ENCODE measurements at places on chromosomes 11 and 22.

DNA sequence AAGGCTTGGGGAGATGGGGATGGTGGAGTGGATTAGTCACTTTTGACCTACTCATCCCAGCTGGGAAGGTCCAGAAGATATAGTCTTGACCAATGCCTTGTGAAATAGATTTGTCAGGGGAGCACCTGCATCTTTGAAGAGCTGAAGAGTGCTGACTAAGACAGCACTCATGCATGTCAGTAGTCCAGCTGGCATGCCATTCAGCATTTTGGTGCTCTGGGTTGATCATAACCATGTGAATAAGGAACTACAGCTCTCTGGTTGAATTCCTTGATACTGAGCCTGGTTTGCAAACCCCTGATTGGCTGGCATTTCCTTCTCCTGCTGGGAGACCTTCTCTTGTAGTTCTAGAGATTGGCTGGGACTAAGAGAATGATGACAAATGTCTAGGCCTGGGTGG lies 106.8 kb upstream of the ALX4 start:
- no peak for DNase-seq

- no peak for DNase-seq
These were observed 75.7 kb upstream of the B3GAT1 start for GRCh38 chr11:134487696-134488095.

DNA sequence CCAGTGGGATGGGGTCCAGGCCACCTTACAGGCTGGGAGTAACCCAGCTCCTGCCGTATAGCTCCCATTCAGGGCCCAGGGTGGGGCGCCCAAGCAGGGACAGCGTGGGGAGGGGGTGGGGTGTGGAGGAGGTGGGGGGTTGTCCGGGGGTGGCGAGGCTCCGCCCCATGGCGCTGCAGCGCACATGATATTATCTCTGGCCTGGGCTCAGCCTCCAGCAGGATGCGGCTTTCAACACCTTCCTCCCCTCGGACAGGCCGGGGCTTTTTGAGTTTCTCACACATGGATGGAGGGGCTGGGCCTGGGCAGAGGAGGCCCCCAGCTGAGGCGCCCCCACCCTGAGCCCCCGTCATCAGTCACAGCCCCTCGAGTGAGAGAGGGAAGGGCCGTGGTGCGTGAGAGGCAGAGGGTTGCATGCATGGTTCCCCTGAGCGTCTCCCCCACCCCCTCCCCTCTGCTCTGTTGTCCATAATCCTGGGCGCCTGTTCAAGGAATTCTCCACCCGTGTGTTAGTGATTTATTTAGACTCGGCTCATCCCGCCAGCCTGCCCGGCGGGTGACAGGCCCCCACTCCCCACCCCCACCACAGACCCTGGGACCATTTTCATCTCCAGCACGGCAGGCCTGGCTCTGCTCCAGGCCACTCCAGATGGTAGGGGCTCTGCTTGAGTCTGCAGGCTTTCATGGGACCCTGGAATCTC lies 44.9 kb downstream of the WNT11 start:
- DNase-seq: no peak

DNA sequence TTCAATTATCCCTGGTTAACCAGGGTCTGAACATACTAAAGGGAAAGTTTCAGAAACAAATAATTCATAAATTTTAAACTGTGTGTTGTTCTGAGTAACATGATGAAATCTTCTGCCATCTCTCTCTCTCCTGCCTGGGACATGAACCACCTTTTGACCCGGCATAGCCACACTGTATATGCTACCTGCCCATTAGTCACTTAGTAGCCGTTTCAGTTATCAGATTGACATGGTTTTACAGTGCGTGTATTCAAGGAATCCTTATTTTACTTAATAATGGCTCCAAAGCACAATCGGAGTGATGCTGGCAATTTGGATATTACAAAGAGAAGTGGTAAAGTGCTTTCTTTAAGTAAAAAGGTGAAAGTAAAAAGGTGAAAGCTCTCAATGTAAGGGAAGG lies 227.1 kb upstream of the CCDC179 start:
- no peak for DNase-seq

DNA sequence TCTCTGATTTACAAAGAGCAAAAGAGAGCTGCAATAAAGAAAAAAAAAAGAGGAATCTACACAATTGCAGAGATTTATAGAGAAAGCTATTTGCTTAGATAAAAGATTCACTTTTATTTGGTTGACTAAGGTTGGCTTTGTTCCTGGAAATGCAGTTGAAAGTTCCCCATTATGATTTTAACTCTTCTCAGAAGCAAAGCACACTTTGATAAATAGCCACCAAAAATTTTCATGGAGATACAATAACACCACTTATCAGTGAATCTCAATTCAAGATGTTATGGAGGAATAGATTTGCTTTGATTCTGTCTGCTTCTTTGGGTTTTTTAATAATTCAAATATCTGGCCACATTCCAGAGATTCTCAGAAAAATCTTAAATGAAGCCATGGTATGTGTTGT lies 88.5 kb upstream of the ANO3 start:
- no peak for DNase-seq

DNA sequence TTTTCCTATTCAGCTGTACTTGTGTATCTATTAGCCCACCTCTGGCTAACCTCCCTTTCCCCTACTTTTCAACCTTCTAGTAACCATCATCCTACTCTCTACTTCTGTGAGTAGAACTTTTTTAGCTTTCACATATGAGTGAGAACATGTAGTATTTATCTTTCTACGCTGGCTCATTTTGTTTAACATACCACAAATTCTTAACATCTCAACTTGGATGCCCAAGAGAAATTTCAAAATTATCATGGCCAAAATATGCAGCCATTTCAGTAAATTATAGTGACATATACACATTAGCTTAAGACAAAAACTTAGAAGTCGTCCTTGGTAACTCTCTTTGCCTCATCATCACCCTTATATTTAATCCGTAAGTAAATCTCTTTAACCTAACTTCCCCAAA lies 34.7 kb downstream of the LUZP2 start:
- no peak for DNase-seq

DNA sequence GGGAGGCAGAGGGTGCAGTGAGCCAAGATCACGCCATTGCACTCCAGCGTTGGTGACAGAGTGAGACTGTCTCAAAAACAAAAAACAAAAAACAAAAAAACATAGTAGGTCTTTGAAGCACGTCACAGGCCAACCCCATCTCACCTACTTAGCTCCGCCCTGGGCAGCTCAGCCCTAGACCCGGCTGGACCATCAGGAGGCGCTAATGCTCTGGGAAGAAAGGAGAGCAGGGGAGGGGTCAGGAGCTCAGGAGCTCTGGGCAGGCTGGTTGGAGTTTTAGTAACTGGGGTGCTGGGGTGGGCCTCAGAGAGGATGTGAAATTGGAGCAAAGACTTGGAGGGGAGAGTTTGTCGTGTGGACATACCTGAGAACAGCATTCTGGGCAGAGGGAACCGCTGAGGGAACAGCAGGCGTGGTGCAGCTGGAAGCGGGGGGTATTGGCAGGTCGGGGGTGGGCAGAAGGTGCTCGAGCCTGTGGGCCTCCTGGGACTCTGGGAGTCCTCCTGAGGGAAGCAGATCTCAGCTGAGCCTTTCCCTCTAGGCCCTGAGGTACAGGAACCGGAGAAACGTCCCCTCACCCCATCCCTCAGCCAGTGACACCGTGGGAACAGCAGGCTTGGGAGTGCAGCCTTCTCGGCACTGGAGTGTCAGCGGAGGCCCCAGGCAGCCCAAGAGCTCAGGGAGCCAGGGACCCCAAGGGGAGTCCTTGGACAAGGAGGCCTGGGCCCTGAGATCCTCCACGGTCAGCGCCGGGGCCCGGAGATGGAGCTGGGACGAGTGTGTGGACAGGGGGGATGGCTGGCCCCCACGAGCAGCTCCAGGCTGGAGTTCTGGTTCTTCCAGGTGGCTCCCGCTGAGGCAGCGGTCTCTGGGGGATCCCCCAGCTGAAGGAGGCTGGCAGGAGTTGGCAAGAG lies 2.2 kb upstream of the RPS6KA4 start:
- DNase-seq: no peak

DNA sequence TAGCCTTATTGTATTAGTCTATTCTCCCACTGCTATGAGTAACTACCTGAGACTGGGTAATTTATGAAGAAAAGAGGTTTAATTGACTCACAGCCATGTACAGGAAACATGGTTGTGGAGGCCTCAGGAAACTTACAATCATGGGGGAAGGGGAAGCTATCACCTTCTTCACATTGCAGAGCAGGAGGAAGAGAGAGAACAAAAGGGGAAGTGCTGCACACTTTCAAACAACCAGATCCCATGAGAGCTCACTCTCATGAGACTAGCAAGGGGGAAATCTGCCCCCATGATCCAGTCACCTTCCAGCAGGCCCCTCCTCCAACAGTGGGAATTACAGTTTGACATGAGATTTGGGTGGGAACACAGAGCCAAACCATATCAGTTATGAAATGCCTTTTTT lies 179.4 kb downstream of the ARHGAP42 start:
- DNase-seq: no peak

DNA sequence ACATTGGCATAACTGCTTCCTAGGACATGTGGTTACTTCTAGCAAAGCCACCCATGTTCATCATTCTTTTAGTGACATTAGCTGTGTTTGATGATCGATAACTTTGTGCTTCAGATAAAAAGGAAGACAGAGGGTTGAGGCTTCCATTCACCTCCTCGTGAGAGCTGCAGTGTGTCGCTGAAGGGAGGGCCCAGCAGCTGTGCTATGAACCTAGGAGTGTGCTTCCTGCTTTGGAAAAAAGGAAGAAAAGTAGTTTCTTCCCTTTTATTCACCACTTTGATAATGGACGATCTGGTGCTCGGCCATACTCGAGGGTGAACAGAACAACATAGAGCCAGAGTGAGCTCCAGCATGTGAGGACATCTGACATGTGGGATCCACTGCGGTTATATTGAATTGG lies 6.1 kb upstream of the RFPL2 start:
- DNase-seq: no peak

GRCh38 chr11:63705526-63705925 lies 24.2 kb downstream of the RTN3 start:
- DNase-seq: no peak
